ENCODE measurements at places on chromosomes 3 and 15. TPM values are rescaled to one million over a fixed set of nuclear protein-coding genes. Genes with fewer than 3 reads are reported as not detected.
A peak's percentile ranks its signal among the peaks of the same experiment; 100 is the strongest.

Gene TMF1
- total RNA-seq, result 28.3 TPM

- no peak overlapping the region for H3K27ac ChIP-seq
- no peak overlapping the region for H3K4me3 ChIP-seq
- no peaks in the 10 kb centered on the region for H3K36me3 ChIP-seq
- no peaks in the 10 kb centered on the region for H3K27me3 ChIP-seq
Measured at GRCh38 chr3:155629056-155629455, 115.8 kb downstream of the PLCH1 start.

DNA sequence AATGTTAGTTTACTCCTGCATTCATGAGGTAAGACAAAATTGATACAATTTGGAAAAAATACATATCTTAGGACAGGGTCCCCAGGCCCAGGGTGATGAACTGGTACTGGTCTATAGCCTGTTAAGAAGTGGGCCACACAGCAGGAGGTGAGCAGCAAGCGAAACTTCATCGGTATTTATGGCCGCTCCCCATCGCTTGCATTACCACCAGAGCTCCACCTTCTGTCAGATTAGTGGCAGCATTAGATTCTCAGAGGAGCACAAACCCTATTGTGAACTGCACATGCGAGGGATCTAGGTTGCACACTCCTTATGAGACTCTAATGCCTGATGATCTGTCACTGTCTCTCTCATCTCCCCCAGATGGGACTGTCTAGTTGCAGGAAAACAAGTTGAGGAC is 880.6 kb downstream of the MCTP2 start:
- no peak overlapping the region for H3K27ac ChIP-seq
- DNase-seq, result no peak
- H3K4me3 ChIP-seq, result no peak overlapping the region

Gene ERC2
- total RNA-seq, result not detected

DNA sequence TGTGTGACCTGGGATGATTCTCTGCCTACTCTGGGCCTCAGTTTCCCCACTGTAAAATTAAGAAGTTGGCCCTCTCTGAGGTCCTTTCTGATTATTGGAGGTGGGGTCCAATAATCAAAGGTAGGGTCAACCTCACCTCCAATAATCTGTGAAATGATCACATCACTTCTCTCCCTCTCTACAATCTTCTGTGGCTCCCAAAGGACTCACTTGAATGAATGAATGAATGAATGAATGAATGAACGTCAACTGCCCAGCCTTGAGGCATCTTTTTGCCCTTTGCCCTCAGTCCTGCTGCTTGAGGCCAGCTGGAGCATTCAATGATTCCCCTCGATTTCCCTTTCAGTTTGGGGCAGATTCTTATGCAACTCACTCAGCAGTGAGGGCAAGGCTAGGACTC is 26.7 kb upstream of the GRIP2 start:
- no peak overlapping the region for H3K27ac ChIP-seq
- DNase-seq, result no peak
- no peaks in the 10 kb centered on the region for H3K36me3 ChIP-seq
- peaks cover 4% of the 10 kb centered on the region for H3K4me1 ChIP-seq
- H3K4me3 ChIP-seq, result no peak overlapping the region

Gene HRG
- 1.1 TPM for total RNA-seq

DNA sequence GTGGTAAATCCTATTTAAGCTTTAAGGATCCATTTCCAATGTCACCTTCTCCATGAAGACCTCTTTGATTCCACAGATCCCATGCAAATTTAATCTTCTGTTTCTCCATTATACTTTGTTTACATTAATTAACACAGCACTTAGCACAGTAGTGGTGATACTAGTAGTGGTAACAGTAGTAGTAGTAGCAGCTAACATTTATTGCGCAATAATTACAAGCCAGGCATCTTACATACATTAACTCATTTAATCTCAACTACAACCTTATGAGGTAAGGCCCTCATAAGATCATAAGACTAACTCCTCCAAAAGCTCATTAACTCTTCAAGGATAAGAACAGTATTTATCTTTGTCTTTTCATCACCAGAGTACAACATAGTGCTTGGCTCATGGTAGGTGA is 54.8 kb upstream of the FSIP1 start:
- H3K27me3 ChIP-seq, result no peaks in the 10 kb centered on the region
- H3K36me3 ChIP-seq, result no peaks in the 10 kb centered on the region
- H3K4me1 ChIP-seq, result no peaks in the 10 kb centered on the region
- DNase-seq, result no peak

Gene TRIM42
- total RNA-seq, result not detected

Gene TIMP4
- 23.0 TPM for total RNA-seq

GRCh38 chr3:73687106-73688004 is 62.6 kb upstream of the PDZRN3 start:
- H3K27me3 ChIP-seq, result no peaks in the 10 kb centered on the region
- no peaks in the 10 kb centered on the region for H3K36me3 ChIP-seq
- no peak overlapping the region for H3K27ac ChIP-seq

Gene ANKRD34C
- total RNA-seq, result not detected

GRCh38 chr3:38046027-38046426 is 7.0 kb downstream of the DLEC1 start:
- no peak overlapping the region for H3K27ac ChIP-seq
- no peak for DNase-seq
- H3K4me1 ChIP-seq, result no peaks in the 10 kb centered on the region
- H3K36me3 ChIP-seq, result no peaks in the 10 kb centered on the region
- H3K27me3 ChIP-seq, result no peaks in the 10 kb centered on the region
- no peak overlapping the region for H3K4me3 ChIP-seq

DNA sequence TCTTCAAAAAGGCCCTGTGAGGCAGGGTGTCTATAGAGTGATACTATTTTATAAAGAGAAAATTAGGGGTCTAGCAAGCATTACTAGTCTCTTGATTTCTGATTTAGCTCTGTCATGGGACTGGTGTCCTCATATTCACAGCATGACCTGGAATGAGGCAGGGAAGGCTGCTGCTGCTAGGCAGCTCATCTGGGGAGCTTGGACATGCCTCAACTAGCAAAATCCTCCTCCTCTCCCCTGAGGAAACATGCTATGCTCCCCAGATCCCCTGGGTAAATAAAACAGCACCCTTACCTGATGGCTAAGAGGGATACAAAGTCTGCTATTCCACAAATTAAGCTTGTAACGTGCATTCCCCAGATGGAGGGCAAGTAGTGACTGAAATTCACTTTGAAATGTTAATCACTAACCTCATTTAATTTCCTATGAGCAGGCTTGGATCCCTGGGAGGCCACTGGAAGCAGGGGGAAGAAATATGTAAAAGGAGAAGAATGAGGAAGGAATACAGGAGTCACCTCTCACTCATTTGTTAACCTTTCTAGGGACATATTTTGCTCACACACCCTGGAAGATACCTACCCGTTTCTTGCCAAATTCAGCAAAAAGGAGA is 709.4 kb downstream of the SQOR start:
- no peak overlapping the region for H3K4me3 ChIP-seq
- H3K27me3 ChIP-seq, result no peaks in the 10 kb centered on the region
- no peaks in the 10 kb centered on the region for H3K4me1 ChIP-seq
- H3K27ac ChIP-seq, result no peak overlapping the region
- no peak for DNase-seq

- no peak for DNase-seq
- no peaks in the 10 kb centered on the region for H3K4me1 ChIP-seq
- no peaks in the 10 kb centered on the region for H3K27me3 ChIP-seq
- H3K4me3 ChIP-seq, result no peak overlapping the region
- H3K36me3 ChIP-seq, result no peaks in the 10 kb centered on the region
- no peak overlapping the region for H3K27ac ChIP-seq
Measured at GRCh38 chr15:21267671-21268395, 172.5 kb downstream of the POTEB3 start.

DNA sequence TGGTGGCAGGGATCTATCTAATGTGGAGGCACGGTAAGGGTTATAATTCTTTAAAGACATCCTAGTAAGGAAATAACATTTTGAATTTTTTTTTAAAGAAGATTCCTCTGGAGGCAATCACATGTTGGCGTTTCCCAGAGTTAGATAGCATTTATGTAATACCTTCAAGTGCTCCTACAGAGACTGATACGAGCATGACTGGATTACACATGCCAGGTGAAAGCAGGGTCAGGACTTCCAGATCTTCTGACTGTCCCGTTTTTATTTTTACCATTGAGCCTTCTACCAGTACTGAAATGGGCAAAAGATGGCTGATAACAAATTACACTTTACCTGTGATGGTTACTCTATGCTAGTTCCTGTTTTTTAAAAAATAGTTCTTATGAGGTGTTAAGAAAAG is 13.8 kb downstream of the IL17RB start:
- no peaks in the 10 kb centered on the region for H3K27me3 ChIP-seq
- peaks cover 62% of the 10 kb centered on the region for H3K36me3 ChIP-seq
- no peaks in the 10 kb centered on the region for H3K4me1 ChIP-seq
- H3K27ac ChIP-seq, result no peak overlapping the region

Gene GOLGA6L7
- total RNA-seq, result not detected

DNA sequence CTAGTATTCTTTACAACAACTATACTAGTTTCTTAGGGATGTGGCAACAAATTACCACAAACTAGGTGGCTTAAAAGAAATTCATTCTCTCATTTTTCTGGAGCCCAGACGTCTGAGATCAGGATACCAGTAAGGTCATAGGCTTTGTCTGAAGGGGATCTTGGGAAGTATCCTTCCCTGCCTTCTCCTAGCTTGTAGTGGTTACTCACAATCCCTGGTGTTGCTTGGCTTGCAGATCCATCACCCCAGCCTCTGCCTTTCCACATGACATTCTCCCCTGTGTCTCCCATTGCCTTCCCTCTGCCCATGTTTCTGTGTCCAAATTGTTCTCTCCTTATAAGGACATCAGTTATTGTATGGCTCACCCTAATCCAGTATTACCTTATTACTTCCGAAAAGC is 24.3 kb upstream of the CLDN1 start:
- H3K27me3 ChIP-seq, result no peaks in the 10 kb centered on the region
- DNase-seq, result no peak
- no peaks in the 10 kb centered on the region for H3K36me3 ChIP-seq
- H3K4me3 ChIP-seq, result no peak overlapping the region

GRCh38 chr3:83063446-83063845 is 1302.0 kb upstream of the GBE1 start:
- no peak overlapping the region for H3K27ac ChIP-seq
- H3K27me3 ChIP-seq, result no peaks in the 10 kb centered on the region
- no peak overlapping the region for H3K4me3 ChIP-seq
- no peaks in the 10 kb centered on the region for H3K4me1 ChIP-seq
- no peak for DNase-seq
- no peaks in the 10 kb centered on the region for H3K36me3 ChIP-seq

Gene SNURF
- 16.5 TPM for total RNA-seq

- no peaks in the 10 kb centered on the region for H3K27me3 ChIP-seq
- no peak for DNase-seq
- no peak overlapping the region for H3K27ac ChIP-seq
- no peaks in the 10 kb centered on the region for H3K36me3 ChIP-seq
Measured at GRCh38 chr15:61159901-61160300, 69.2 kb downstream of the RORA start.

GRCh38 chr3:46930166-46930944 is 46.2 kb downstream of the CCDC12 start:
- DNase-seq, result peak; percentile 36
- H3K27me3 ChIP-seq, result no peaks in the 10 kb centered on the region
- peak overlapping the region; percentile 77 for H3K27ac ChIP-seq
- no peaks in the 10 kb centered on the region for H3K36me3 ChIP-seq
